ENCODE measurements at places on chromosomes 16 and 17.

DNA sequence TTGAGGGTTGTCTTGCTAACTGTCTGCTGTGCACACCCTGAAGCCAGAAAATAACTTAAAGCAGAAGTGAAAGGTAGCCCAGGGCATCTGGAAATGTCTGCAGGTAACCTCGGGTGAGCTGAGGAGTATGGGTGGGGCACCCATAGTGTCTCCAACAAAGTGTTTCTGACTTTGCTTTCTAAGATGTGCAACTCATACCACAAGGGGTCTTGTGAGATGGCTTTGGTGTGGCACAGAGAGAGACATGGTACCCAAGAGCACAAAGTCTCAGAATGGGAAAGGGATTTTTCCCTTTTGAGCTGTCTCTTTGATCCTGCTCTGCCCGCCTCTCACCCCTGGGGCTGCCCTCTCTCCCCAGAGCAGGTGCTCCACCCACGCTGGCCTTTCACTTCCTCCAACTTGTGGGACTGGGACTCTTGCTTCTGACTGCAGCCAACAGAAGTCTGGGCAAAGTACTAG is 6.9 kb downstream of the CHD9 start:
- DNase-seq = no peak

- DNase-seq = no peak
Measured at GRCh38 chr16:70590722-70591415, 55.5 kb upstream of the IL34 start.

- no peak for DNase-seq
Measured at GRCh38 chr16:65675161-65675560, 553.3 kb upstream of the CDH11 start.

DNA sequence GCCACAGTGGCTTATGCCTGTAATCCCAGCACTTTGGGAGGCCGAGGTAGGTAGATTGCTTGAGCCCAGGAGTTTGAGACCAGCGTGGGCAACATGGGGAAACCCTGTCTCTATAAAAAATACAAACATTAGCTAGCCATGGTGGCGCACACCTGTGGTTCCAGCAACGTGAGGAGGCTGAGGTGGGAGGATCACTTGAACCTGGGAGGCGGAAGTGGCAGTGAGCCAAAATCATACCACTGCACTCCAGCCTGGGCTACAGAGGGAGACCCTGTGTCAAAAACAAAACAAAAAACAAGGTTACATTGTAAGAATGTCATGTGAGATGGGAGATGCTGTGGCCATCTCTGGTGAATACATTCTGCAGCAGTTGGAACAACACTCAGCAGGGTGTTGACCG is 13.5 kb downstream of the DUSP14 start:
- no peak for DNase-seq

DNA sequence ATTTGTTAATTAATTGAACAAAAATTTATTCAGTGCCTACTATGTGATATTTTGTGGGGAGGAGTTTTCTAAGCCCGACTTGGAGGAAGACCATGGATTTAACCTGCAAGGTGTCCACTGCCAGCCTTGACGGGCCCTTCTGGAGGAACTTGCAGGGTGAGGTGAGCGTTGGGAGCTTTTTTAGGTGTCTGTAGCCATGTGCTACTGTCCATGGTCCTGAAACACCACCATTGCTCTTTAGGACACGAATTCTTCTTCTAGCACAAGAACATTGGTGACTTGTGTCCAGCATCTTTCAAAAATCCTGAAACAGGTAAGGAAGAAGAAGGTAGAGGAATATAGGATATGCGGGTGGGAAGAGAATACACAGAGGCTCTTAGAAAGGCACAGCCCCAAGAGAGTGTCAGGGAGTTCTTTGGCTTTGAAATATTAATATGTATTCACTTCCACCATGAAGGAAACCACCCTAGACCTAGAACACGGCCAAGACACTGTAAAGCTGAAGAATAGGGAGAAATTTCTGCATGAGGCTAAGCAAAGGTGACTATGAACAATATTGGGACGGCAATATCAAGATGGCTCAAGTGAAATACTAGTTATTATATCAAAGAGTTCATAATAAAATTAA is 27.9 kb upstream of the OR4D1 start:
- no peak for DNase-seq

GRCh38 chr17:2442166-2442565 is 41.3 kb upstream of the MNT start:
- no peak for DNase-seq

DNA sequence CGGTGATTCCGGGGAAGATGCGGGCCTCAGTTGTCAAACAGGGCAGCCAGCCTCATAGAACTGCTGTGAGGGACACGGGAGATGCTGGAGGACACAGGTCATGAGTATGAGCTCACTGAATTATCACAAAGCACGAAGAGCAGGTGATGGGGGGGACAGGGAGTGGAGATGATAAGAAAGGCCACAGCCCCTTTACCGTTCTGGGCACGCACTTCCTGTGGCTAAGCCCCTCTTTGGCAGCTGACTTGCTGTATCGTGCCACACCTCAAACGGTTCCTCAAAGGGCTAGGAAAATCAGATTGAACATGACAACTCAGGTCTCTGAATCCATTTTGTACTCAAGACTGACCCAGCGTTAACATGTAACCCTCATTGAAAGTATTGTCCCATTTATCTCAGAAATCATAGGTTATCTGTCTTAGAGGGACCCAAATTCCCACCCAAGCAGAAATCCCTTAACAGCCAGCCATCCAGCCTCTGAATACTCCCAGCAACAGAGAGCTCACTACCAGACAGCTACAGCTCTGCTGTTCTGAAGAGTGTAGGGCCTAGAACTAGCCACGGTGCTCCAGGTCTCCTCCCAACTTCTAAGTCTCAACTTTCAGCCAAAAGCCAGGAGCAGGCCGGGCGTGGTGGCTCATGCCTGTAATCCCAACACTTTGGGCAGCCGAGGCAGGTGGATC is 5.0 kb upstream of the SRL start:
- DNase-seq = no peak

GRCh38 chr17:58236394-58236793 is 2.0 kb upstream of the LPO start:
- no peak for DNase-seq

DNA sequence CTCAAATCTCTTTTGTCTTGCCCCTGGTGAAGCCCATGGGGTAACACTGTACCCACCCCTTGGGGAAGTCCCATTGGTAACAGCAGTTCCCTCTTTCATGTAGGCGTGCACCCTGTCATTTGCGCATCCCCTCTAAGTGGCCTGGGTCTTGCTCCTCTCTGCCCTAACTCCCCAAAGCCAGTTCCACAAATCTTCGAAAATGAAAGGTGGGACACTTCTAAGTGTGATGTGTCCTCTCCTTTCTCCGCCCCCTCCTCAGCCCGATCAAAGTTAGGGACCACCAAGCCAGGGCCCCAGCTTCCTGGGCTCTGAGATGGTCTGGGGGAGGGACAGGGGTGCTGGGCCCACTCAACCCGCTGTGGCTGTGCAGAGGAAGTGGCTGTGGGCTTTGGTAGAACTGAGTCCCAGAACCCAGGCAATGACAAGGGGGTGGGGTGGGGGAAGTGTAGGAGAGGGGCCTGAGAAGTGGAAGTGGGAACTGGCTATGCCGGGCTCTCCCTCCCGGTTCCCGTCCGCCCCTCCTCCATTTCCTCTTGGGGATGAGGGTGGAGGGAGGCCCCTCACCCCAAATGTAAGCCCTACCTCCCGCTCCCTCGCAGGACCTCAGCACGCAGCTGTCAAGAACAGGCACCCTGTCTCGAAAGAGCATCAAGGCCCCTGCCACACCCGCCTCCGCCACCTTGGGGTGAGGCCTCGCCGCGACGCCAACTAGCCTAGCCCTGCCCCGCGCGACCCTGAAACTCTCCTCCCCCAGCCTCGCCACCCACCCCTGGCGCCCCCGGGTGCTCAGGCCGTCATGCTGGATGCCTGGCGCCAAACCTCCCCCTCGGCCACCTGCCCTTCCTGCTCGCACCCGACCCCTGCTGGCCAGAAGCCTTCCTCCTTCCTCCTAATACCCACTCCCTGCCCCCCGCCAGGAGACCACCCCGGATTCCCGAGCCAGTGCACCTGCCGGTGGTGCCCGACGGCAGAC is 8.7 kb downstream of the ABI3 start:
- no peak for DNase-seq

DNA sequence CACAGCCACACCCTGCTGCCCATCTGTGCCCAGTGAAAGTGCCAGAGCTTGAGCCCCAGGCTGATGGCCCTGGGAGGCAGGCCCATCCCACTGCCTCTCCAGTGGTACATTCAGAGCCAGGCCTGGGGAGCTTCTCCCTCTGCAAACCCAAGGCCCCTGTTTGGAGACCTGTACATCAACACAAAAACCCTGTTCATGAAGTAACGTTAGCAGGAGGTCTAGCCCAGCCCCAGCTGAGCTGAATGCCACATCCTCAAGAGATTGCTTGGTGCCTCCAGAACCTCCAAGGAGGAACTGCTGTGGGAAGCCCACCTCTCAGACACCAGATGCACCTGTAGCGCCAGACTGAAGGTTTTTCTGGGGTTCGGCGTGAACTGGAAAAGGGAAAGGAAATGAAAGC is 31.5 kb downstream of the C16orf78 start:
- DNase-seq = no peak

GRCh38 chr16:59886021-59886420 is 1151.9 kb upstream of the GOT2 start:
- DNase-seq = peak; percentile 48

GRCh38 chr17:73901661-73902415 is 257.6 kb upstream of the SDK2 start:
- no peak for DNase-seq

- DNase-seq = peak; percentile 66
Measured at GRCh38 chr17:82217530-82218204, 5.0 kb upstream of the CCDC57 start.

GRCh38 chr17:9644910-9645751 is at the start of gene USP43:
Gene USP43, plus strand, starts transcription at chr17:9645517. Its CDS starts 116 bp downstream, at chr17:9645633.
- DNase-seq = no peak

GRCh38 chr16:4869147-4869805 is 22.0 kb downstream of the UBN1 start:
- DNase-seq = no peak

Data from foreskin melanocyte (primary cell).